NCI-H446 treated with DMSO at 0.1 percent for 48 hours (cell line): ENCODE measurements at places on chromosomes 7 and 10.

DNA sequence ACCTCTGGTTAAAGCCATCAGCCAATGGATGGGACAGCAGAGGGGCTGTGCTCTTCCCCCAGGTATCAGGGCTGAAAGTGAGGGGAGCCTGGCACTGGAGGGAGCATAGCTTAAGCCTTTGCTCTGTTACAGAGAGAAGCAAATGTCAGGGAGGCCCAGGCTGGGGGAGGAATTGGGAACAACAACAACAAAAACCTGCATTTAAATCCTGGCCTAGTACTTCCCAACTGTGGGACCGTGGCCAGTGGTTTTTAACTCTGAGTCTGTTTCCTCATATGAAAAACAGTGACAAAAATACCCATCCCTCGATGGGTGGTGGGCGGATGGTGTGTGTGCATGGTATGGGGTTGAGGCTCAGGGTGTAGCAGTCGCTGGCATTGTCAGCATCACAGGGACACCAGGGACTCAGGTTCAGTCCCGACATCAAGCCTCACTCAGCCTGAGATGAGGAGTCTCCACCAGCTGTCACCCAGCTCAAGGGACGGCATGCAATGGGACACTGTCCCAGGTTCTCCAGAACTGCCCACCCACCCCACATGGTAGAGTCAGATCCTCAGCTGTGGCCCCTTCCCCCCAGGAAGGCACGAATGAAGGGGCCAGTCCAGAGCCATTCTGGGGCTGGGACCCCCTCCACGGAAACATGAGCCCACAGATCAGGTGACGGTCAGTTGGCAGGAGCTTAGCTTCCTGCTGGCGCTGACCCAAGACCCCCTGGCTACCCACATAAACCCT lies 74.5 kb downstream of the AFAP1L2 start:
- DNase-seq, result no peak

- no peak for DNase-seq
These were observed 52.1 kb downstream of the PDK4 start for GRCh38 chr7:95544171-95544570.

DNA sequence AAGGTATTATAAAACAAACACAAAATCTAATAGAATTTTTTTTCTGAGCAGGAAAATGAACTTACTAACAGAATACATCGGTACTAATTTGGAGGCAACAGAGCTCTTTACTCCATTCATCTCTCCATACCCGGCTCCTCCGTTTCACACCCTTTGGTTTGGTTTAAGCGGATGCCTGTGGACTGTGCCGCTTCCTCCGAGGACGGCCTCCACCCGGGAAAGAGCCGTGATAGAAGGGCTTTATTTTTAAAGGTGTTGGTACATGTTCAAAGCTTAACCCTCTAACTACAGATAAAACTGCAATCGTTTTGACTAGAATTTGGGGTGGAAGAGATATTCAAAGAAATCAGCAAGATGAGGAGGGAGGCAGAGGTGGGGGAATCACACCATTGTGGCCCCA lies 1.9 kb downstream of the VIPR2 start:
- DNase-seq, result no peak

DNA sequence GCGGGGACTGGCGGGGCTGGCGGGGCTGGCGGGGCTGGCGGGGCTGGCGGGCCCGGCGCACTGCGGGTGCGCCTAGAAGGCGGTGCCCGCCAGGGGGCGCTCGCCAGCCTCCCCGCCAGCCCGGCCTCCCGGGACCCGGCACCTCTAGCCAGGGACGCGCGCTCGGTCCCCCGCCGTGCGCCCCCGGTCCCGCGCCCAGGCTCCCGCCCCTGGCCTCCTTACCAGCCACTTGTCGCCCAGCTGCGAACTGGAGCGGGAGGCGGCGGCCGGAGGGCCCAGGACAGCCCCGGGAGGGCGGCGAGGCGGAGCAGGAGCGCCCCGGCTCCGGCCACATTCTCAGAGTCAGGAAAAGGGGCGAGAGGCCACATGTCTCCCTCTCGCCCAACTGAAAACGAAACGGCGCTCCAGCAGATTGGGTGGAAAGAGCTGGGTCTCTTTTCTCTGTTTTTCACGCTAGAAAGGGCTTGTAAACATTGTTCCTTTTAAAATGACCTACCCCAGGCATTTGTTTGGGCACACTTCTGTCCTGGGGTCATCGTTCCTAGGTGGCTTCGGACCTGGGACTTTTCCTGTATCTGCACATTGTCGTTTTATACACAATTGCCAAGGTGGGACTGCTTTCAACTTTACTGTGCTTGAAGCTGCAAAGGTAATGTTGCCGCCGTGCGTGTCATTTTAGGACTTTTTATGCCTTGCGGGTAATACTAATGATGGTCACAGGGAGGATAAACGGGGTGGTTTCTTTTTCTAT lies 378 bp upstream of the PRKCQ start:
- no peak for DNase-seq

DNA sequence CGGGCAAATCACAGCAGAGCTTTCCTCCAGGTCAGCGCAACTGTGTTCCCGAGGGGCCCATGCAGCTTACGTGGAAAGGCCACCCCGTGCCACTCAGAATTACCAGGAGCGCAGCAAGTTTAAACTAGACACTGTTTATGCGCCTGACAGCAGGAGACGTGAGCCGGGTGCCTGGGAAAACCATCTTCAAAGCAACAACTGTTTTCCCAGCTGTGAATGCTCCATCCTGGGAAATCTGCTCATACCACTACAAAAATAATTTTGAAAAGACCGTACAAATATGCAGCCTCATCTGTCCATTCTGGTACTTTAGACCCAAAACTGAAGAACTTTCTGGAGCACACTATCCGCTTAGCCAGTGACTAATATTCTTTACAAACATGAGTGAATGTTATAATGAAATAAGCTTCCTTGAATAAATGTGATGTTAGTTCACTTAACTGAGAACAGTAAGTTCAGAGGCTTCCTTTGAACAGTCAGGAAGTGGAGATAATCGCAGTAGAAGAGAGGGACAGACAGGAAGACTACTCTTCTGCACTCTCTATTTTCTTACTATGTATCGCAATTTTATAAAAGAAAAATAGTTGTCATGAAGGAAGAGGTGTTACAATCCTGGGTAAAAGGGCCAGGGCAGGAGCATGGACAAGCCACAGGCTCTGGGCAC lies 16.7 kb downstream of the GPER1 start:
- no peak for DNase-seq
